ENCODE measurements at places on chromosomes 12 and 14. TPM values are rescaled to one million over a fixed set of nuclear protein-coding genes. Genes with fewer than 3 reads are reported as not detected.

DNA sequence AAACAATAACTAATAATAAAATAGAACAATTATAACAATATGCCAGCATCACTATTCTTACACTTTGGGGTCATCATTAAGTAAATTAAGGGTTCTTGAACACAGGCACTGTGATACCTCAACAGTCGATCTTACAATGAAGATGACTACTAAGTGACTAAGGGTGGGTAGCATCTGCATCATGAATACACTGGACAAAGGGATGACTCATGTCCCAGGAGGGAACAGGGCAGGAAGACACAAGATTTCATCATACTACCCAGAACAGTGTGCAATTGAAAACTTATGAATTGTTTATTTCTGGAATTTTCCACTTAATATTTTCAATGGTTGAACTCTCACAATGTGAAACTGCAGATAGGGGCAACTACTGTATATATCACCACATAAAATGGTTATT is 19.7 kb downstream of the TSPAN19 start:
- no peak for DNase-seq

GRCh38 chr14:69129264-69129880 is 23.5 kb downstream of the DCAF5 start:
- DNase-seq: peak; percentile 91

GRCh38 chr12:25695574-25695973 is 142.5 kb upstream of the LMNTD1 start:
- DNase-seq: peak; percentile 92

DNA sequence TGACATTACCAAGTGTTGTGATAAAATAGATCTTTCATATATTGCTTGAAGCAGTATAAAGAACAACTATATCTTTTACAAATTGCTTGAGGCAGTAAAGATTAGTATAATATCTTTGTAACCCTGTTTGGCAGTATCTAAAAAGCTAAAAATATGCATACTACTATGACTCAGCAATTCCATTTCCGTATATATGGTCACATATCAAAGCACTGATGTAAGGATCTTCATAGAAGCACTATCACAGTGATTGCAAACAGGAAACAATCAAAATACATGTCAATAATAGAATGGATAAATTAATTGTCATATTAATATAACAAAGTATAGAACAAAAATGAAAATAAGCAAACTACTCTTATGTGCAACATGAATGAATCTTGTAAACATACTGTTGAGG is 158.4 kb upstream of the IGF1 start:
- DNase-seq: no peak

DNA sequence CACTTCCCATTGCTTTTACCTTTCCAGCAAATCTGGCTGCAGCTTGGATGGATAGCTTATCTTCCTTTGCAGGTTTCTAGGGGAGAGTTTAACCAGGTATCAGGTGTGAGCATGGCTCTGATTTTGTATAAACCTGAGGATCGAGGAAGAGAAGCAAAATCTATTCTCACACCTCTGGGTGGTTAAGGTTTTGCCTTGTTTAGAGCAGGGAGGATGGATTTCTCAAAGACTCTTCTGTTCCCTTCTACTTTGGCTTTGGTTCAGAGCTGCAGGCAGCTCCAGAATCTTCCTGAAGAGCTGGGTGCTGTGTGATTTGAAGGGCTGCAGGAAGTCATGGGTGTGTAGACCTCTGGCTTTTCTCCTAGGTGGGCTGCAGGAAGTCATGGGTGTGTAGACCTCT is 1.7 kb downstream of the JDP2 start:
- DNase-seq: peak; percentile 47

DNA sequence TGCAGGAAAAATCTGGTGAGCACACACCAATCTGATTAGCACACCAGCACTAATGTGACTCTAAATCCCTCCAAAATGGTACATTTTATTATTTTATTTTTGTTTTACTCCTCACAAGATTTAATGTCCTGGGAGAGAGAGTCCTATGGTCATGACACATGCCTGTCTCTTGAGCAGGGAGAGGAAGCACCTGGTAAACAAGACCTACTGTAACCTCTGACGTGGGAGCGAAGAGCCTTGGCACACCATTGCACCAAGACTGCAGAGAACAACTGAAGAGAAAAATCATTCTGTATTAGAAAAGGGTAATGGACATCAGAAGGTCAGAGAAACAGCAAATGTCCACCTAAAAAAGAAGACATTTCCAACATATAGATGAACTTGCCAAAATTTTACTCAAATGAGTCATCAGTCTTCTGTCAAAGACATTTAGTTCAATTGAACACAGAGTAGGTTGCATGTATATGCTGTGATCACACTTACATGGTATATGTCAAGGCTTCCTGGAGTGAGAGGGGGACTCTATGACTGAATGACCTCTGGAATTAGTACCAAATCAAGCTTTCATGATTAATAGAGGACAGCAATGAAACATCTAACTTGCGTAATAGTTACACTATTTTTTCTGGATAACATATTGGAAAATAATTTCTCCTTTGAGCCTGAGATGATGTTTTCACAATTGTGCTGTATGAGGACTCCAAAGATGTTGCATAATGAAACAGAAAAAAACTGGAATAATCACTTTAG is 186.9 kb upstream of the FLRT2 start:
- peak; percentile 72 for DNase-seq

GRCh38 chr14:35155962-35156361 is 33.6 kb downstream of the PRORP start:
- DNase-seq: peak; percentile 28

GRCh38 chr12:28089338-28089737 is 100.9 kb upstream of the CCDC91 start:
- DNase-seq: peak; percentile 86

DNA sequence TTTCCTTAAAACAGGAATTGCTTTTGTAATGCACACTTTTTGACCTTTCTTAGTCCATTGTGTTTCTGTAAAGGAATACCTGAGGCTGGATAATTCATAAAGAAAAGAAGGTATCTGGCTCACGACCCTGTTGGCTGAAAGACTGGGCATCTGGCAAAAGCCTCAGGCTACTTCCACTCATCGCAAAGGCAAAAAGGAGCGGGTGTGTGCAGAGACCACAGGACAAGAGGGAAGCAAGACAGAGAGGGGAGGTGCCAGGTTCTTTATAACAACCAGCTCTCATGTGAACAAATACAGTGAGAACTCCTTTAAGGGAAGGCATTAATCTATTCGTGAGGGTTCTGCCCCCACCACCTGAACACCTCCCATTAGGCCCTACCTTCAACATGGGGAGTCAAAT is 182.1 kb downstream of the C12orf50 start:
- DNase-seq: no peak

DNA sequence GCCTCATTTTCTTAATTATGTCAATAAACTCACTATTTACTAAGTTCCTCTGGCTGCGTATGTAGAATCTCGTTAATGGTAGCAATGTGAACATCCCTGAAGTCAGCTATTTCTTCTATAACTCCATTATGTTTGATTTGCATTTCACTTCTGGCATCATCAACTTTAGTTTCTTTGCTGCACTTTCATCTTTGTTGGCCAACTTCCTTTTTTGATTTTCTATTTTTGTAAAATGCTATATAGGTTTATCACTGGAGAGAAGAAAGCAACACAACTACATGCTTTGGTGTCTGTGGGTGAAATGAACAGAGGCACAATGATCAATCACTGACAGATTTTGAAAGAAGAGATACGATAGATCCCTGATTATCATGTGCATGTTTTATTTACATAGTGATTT is 58.5 kb upstream of the ATF7IP start:
- no peak for DNase-seq

GRCh38 chr12:49369411-49370145 is 2.3 kb downstream of the SPATS2 start:
- peak; percentile 82 for DNase-seq

GRCh38 chr12:82877963-82878362 is 191.3 kb downstream of the TMTC2 start:
- no peak for DNase-seq

GRCh38 chr12:47843226-47843980 is 23.7 kb upstream of the HDAC7 start:
- no peak for DNase-seq

GRCh38 chr14:59565087-59565486 is 11.5 kb downstream of the CCDC175 start:
- no peak for DNase-seq

DNA sequence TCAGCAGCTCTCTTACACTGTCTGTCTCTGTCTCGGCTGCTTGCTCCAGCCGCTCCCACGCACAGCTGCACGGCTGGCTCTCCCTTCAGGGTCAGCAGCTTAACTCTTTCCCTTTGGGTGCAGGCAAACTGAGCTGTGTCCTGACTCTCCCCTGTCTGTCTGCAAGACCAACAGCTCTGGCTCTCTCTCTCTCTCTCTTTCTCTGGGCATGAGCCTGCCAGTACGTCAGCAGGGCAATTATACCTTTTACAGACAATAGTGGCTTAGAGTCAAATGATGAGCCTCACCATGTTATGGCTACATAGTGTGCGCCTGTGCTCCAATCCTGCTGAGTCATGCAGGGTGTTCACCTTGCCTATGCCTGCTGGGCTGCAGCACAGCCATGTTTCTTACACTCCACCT is 120.5 kb upstream of the DDHD1 start:
- DNase-seq: peak; percentile 73

DNA sequence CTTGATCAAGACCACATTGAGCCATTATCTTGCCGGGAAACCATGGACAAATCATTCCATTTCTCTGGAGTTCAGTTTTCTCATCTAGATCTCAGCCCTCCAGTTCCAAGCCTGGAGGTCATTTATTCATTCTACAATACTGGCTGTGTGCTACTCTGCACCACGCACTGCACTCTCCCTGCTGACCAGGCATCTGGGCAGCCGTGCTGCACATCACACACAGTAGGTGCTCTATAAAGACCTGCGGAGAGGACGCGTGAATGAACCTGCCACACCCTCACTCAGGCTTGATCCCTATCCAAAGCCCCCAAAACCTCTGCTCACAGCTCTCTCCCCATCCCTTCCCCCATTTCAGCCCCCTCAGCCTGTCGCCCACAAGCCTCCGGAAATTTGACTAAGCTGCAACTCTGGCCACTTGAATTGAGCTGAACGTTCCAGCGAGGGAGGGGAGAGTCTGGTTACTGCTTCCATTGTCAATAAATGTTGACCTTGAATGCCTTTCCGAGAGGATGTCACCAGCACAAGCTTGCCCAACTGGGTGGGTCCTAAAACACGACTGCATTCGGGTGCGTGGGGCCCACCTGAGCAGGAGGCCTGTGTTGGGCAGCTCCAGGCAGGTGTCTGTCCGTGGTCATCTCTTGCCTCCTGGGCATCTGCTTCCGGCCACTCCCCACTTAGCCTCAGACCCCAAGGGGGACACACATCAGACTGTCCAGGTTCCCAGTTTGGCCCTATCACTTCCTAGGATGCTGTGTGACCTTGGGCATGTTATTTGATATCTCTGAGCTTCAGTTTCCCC is 17.8 kb downstream of the FAIM2 start:
- DNase-seq: no peak

GRCh38 chr12:91370086-91370868 is 187.7 kb upstream of the DCN start:
- DNase-seq: no peak

DNA sequence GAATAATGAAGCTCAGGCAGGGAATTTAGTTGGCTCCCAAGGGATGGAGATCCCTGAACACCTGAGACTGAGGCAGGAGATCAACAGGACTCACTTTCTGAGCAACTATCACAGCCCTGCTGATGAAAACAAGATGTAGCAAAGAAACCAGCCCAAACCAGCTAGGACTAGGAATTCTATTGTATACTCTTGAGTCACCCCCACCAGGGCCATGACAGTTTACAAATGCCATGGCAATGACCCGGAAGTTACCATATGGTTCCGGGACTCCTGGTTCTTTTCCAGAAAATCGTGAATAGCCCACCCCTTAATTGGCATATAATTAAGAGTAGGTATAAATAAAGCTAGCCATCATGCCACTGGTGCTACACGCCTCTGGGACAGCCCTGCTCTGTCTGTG is 46.0 kb upstream of the OASL start:
- DNase-seq: no peak

DNA sequence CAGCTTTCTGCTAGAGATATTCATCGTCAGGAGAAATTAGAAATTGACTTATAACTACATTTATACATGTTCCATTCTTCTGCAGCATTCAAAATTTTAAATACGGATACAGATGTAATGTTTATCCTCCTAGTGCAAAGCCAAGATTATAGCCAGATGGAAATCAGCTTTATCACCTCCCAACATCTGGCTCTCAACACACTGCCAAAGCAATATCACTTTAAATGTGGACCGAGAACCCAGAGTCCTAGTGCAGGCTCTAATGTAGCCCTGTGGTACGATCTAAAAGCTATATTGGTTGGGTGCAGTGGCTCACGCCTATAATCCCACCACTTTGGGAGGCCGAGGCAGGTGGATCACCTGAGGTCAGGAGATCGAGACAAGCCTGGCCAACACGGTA is 6.5 kb downstream of the MLH3 start:
- peak; percentile 86 for DNase-seq

- DNase-seq: no peak
Observed at GRCh38 chr12:112238441-112238840, 113.1 kb downstream of the TRAFD1 start.

DNA sequence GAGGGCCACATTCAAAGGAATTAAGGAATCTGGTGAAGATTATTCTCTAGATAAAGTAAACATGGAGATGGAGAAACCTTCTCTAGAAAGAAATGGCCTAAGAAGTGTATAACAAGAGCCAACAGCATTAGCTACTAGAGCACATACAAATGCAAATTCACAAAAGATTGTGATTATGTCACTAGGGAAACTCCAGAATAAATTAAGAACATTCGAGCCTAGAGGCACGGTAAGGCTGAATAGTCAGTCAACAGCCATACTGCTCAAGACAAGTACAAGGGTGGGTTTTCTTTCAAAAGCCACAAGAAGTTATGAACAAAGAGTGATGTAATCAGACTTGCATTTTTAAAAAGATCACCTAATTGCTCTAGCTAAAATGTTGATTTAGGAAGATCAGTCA is 25.4 kb downstream of the PPP4R3A start:
- DNase-seq: no peak

DNA sequence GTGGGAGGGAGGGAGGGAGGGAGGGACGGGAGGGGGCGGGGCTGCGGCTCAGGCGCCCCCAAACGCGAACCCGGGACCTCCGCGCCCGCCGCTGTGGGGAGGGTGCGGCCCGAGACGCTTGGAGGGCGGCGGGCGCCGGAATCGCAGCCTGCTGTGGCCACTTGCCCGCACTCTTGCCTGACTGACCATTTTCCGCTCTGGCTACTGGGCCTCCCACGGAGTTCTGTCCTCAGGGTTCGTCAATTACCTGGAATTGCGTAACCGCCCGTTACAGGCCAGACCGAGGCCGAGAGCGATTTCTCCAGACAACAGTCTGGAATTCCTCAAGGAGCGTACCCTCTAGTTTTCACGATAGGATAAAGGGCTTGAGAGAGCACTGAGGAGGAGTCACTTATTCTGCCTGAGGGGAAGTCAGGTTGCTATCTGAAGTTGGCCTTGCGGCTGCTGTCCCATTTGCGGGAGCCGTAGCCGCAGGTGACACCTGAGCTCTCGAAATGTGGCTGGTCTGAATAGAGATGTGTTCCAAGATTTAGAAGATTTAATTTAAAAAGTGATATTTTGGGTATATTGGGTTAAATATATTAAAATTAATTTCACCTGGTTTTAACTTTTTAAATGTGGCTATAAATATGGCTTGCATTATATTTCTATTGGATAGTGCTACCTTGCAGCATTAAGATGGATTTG is 446 bp upstream of the ZNF641 start:
- DNase-seq: no peak

GRCh38 chr14:84456946-84457345 is 1073.0 kb upstream of the FLRT2 start:
- DNase-seq: peak; percentile 49

The CPNE6 gene
- polyA plus RNA-seq: not detected

The USP44 gene
- 0.88 TPM for polyA plus RNA-seq

The TMEM30B gene
- polyA plus RNA-seq: 1.0 TPM

The RNU4-1 gene
- not detected for polyA plus RNA-seq

The OAS1 gene
- polyA plus RNA-seq: 3.2 TPM

The MRPL52 gene
- 54.3 TPM for polyA plus RNA-seq

The LALBA gene
- not detected for polyA plus RNA-seq
